Activated CD4-positive, alpha-beta T cell treated with anti-CD3 and anti-CD28 coated beads, Interleukin-2, amount 50 U/mL, for 1 hour (primary cell): ENCODE measurements at places on chromosomes 11 and 22.

DNA sequence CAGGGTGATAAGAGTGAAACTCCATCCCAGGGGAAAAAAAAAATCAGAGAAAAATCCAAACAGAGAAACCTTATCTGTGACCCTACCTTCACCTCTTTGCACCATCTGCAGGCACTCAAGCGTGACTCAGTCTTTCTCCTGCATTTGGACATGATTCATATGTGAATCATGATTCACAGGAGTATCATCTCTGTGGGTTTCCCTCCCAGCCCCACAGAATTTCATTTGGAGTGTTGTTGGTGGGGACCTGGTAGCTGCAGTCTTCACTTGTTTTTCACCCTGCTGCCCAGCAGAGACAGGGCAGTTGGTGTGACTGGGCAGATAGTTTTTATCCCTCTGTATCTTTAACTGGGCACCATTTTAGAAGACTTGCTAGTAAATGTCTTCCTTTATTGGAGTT, 75.7 kb downstream of the DEPDC5 start:
- no peak for DNase-seq

GRCh38 chr22:29720811-29721323, 1.1 kb downstream of the CABP7 start:
- DNase-seq: no peak

DNA sequence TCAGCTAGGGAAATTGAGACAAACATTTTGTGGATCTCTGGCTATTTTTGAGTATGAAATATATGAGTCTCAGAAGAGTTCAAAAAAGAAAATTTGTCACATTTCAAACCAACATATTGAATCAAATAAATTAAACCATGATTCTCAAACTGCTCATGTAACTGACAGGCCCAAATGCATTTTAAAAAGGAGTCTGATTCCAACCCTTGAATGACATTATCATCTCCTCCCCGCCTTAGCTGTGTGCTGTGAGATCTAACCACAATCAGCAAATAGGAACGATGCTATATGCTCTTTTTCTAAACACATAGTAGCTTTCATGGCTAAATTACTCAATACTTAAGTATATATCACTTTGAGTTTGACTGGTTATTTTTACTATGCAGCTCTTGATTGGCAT, 57.1 kb downstream of the EFCAB6 start:
- DNase-seq: no peak

DNA sequence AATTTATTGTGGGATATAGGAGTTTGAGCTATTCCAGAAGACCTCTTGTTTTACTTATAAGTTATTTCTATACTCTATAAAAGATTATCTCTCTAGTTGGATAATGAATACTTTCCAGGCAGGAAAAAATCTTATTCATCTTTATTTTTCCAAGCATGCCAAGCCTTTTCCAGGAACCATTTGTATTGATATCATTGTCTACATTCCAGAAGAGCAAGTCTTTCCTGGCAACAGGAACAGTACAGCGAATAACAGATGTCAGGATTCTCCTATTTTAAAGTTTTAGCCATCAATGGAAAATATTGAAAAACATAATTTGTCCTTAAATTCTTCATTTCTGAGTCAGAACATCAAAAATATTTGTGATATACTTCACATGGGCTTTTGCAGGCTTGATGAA, 5.2 kb upstream of the NXPE1 start:
- no peak for DNase-seq

DNA sequence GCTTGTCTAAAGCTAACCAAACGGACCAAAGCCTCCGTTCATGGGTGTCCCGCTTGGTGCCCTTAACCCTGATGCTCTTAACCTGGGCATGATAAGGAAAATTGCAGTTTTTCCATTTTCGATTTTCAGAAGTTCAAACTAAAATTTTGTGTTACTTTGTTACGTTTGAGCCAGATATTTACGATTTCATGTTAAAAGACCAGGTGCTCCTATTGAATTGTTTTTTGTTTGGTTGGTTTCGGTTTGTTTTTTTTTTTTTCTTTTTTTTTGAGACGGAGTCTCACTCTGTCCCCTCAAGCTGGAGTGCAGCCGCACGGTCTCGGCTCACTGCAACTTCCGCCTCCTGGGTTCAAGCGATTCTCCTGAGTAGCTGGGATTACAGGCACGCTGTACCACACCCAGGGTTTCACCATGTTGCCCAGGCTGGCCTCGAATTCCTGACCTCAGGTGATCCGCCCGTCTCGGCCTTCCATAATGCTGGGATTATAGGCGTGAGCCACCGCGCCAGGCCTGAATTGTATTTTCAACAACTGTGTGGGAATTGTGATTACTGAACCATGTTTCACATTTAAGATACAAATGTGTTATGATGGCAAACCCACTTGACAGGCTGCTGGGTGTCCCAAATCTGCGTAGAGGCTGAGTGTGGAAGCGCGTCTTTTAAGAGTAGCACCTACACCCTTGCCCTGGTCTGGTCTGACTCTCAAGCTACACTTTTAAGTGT, 864 bp upstream of the USP28 start:
- peak; percentile 3 for DNase-seq

DNA sequence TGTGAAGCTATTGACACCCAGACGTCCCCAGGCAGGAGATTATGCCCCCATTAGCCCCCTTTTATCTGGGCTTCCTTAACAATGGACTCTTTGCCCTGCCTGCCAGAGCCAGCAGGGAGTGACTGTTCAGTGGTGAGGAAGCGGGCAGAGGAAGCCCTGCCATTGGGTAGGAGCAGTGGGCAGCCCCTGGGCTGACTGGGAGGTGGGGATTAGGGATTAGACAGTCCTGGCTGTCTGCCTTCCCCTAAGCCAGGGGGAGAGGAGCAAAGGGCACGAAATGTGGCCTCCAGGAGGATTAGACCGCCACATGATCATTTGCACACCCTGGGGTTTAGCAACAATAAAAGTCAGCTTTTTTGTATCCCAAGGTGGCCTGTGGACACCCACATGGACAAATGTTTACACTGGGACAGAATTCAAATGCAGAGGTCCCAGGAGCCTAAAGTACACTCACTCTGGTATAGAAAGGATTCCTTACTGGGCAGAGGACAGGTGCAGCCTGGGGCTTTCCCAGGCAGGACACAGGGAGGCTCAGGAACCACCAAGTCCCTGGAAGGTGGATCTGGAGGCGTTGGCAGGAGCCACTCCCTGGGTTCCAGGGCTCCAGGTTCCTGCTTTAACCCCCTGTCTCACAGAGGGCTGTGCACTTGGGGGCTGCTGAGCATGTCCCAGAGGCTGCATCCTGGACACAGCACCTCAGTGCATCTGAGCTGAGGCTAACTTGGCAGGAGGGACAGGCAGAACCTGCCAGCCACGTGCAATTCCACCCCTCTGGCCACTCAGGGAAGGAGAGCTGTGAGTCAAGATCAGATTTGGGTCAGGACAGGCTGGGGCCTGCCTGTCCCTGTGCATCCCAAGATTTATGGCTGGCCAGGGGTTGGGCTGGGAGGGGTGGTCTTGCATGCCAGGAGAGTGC, 2.1 kb downstream of the PNPLA3 start:
- DNase-seq: no peak

- DNase-seq: no peak
Observed at GRCh38 chr11:61682093-61682732, 2.0 kb downstream of the DAGLA start.

DNA sequence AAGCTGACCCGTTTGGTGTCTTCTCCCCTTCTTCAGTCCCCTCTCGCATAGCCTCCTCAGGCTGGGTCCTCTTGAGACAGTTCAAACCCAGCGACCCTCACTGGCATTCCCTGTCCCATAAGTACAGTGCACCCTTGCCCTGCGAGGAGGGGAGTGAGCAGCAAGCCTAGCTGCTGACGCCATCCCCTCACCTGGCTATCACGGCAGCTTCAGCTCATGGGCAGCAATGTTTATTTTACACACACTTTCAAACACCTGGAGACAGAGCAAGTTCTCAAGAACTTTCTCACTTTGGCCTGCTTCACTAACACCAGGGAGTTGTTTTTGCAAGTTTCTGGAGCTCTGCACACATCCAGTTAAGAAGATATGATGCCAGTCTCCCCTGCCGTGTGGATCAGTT, 189.6 kb upstream of the E2F8 start:
- DNase-seq: no peak

GRCh38 chr11:42707541-42707940, 604.3 kb upstream of the API5 start:
- no peak for DNase-seq

- no peak for DNase-seq
Observed at GRCh38 chr11:67491276-67492068, 8.6 kb downstream of the AIP start.

DNA sequence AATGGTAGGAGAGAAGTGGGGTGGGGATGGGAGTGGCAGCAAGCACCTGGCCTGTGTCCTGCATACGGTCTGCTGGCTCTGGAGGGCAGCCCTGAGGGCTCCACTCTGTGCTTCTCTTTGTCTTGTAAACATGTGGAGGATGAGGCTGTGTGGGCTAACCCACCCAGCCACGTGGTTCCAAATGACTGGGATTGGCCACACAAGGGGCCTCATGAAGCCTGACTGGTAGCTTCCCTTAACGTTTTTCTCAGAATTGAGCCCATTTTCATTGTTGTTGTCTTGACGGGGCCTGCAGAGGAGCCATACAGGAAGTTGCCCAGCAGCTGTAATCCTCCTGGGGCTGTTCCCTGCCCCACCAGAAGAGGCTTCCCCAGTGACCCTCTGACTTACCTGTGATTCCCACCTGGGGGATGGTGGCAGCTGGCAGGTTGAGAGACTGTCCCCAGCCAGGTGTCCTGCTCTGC, 18.0 kb downstream of the DERL3 start:
- DNase-seq: no peak

GRCh38 chr11:119906376-119906775, 177.4 kb upstream of the NECTIN1 start:
- DNase-seq: no peak

DNA sequence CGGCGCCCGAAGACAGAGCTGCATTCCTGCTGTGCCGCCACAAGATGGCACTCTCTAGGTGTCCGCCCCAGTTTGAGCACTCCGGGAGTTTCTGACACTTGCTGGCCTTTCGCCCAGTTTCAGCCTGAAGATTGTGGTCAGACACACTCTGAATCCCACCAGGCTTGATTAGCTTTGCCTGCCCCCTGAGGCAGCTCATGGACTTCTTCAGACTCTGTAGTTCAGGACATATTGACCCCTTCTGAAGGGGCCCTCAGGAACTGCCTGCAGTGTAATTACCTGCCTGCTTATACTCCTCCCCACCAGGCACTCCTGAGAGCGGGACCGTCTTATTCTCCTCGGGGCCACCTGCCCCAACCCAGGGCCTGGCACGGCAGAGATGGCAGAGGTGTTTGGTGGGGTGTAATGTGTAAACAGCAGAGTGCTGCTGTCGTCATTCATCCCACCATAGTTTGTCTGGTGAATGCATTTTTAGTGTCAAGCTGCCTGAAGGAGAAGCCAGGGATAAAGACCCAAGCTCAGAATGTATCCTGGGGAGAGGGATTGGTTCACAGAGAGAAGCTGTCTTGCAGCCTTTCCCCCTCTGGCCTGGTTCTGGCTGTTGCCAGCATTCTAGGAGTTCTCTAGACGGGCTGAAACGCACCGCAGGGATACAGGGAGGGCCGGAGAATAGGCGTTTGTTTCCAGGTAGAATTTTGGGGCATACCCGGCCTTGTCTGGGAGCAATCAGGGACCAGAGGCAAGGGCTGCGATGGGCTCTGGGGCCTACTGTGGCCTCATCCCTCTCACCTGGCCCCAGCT, 46.4 kb downstream of the EIF3F start:
- DNase-seq: peak; percentile 48

- DNase-seq: no peak
Observed at GRCh38 chr22:24422102-24422665, 5.2 kb upstream of the ADORA2A start.

DNA sequence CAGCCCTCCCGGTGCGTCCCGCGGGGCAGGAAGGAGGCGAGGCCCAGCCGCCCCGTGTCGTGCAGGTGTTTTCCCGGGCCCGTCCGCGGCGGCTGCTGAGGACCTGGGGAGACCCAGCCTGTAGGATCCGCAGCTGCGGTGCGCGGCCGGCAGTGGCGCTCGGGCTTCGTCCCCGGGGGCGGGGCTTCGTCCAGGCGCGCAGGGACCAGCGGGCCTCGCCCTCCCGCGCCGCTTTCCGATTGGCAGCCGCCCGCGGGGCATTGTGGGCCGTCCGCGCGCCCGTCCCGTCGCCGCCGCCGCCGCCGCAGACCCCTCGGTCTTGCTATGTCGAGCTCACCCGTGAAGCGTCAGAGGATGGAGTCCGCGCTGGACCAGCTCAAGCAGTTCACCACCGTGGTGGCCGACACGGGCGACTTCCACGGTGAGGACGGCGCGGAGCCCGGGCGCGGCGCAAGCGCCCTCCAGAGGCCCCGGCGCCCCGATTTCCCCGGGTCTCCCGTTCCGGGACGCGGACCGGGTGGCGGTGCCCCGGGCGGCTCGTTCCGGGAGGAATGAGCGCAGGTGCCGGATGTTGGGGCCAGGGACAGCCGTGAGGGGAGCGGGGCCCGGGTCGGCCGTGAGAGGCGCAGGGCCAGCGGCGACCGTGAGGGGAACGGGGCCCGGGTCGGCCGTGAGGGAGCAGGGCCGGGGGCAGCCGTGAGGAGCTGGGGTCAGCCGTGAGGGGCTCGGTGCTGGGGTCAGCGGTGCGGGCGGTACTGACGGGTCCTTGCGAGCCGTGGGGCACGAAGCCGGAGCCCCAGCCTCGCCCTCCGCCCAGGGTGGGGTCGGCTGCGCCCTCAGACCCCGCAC, at the start of gene TALDO1:
TALDO1 (plus strand) TSS at position 307 of the 849 bp plus-strand sequence; CDS start at position 325, 18 bp downstream.
- DNase-seq: peak; percentile 72

GRCh38 chr11:62544581-62545436, 1.8 kb downstream of the AHNAK start:
- no peak for DNase-seq

- DNase-seq: no peak
Observed at GRCh38 chr11:61922539-61922938, 5.2 kb upstream of the RAB3IL1 start.

GRCh38 chr11:122091835-122092234, 24.2 kb downstream of the BLID start:
- DNase-seq: no peak

GRCh38 chr11:101336155-101336554, 206.5 kb upstream of the PGR start:
- DNase-seq: no peak

DNA sequence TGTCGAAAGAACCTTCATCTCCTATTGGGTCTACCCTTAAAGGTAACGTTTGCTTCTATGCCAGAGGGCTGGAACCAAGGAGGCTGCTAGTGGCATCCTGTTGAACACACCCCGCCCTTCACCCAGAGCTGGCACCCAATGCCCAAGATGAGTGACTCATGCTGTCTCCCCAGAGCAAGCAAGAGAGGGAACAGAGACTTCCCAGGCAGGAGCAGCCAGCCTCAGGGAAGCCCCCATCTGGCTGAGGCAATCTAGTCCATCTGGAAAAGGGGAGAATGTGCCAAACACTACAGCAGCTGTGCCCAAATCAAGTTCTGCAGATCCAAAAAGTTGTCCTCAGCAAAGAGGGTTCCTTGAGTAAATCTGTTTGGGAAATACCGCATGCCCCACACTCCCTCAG, 91.9 kb upstream of the TP53I11 start:
- no peak for DNase-seq

DNA sequence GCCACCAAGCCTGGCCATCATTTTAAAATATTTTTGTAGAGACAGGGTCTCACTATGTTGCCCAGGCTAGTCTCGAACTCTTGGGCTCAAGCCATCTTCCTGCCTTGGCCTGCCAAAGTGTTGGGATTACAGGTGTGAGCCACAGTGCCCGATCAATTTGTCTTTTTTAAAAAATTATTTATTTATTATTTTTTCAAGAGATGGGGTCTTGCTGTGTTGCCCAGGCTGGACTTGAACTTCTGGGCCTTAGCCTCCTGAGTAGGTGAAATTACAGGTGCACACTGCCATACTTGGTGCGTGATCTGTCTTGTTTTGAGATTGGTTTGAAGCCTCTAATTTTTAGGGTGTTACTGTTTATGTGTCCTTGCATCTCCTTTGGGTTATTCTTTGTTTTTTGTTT, 10.2 kb downstream of the CABIN1 start:
- DNase-seq: no peak
